Mononuclear cell (primary cell): ENCODE measurements at places on chromosomes 6 and 20. TPM values are rescaled to one million over a fixed set of nuclear protein-coding genes. Genes with fewer than 3 reads are reported as not detected.

Gene PHACTR1
- 81.6 TPM for total RNA-seq

Gene LST1
- 200 TPM for total RNA-seq

Gene SPATA2
- 6.2 TPM for total RNA-seq

Gene SMPD2
- total RNA-seq = 22.5 TPM

Gene ECT2L
- not detected for total RNA-seq

Gene GRM1
- not detected for total RNA-seq

Gene SYCP2
- total RNA-seq = 1.8 TPM

Gene ZSCAN9
- 6.7 TPM for total RNA-seq

Gene MATN4
- total RNA-seq = not detected

Gene BPIFB2
- not detected for total RNA-seq

Gene ZC2HC1B
- total RNA-seq = not detected

Gene SLC26A8
- total RNA-seq = 0.10 TPM

Gene MPC1
- total RNA-seq = 18.4 TPM

Gene ADGRF1
- 0.10 TPM for total RNA-seq

Gene BHLHE23
- not detected for total RNA-seq

Gene ARHGAP18
- total RNA-seq = 14.3 TPM

Gene MMP24
- not detected for total RNA-seq

Gene GGTLC1
- total RNA-seq = not detected

Gene SYNDIG1
- not detected for total RNA-seq

Gene TNFRSF6B
- total RNA-seq = not detected

Gene OR2H2
- total RNA-seq = under 0.01 TPM

Gene HTR1E
- not detected for total RNA-seq

Gene SIM1
- not detected for total RNA-seq

Gene PCK1
- not detected for total RNA-seq

Gene REM1
- 0.10 TPM for total RNA-seq

Gene CCHCR1
- total RNA-seq = 4.3 TPM

Gene RAET1L
- total RNA-seq = 0.10 TPM

Gene BACH2
- 37.6 TPM for total RNA-seq

Gene KCNQ2
- under 0.01 TPM for total RNA-seq

Gene PRICKLE4
- total RNA-seq = 0.31 TPM

Gene VWA7
- 0.31 TPM for total RNA-seq

Gene MYL9
- 10.9 TPM for total RNA-seq

Gene FRK
- total RNA-seq = not detected

Gene WFDC5
- not detected for total RNA-seq
